T follicular helper cell (primary cell): ENCODE measurements at places on chromosomes 5 and 9.

GRCh38 chr9:14097666-14098415 is 216.1 kb downstream of the NFIB start:
- DNase-seq: no peak

DNA sequence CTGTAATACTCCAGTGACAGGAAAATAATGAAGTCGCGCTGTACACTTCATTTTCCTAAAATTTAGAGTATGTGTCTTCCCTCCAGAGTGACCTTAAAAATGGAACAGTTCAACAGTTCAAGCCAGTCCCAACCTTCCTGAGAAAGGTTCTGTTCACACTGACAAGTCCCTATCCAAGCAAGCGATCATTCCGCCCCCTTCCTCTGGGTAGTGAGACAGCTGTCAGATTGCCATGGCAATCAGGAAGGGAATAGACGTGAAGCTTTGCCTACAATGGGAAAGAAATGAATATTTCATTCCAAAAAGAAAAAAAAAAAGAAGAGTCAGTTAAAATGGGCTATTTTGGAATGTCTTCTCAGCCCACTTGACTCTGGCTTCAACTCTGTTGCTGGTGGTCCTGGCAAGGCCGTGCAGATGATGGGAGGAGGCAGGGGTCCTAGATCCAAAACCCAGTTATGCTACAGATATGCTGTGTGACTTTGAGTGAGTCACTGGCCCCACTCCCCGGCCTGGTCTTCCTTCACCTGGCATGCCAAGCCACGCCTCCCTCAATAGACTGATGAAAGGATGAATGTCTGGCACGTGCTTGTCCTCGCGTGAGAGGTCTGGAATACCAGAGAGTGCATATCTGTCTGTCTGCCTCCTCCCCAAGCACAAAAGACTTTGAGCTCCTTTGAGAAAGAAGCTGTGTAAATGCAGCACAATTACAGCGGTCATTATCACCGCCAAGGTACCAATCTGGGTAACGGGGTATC is 165.8 kb upstream of the WWC1 start:
- no peak for DNase-seq

DNA sequence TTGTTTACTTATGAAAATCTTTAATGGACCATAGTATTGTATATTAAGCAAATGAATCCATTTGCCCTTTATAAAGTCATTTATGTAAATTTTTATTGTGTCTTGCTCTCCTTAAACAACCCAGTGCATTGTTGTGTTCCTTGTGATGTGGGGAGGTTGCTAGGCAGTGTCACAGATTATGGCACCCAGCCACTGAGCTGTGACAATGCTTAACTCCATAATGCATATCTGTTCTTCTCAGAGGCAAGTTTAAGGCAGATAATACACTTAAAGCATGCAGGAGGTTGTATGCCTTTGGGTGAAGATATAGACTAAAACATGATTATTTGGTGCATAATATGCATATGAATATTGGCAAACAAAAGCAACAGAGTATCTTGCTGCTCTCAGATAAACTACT is 269.6 kb upstream of the RIOK2 start:
- DNase-seq: no peak

DNA sequence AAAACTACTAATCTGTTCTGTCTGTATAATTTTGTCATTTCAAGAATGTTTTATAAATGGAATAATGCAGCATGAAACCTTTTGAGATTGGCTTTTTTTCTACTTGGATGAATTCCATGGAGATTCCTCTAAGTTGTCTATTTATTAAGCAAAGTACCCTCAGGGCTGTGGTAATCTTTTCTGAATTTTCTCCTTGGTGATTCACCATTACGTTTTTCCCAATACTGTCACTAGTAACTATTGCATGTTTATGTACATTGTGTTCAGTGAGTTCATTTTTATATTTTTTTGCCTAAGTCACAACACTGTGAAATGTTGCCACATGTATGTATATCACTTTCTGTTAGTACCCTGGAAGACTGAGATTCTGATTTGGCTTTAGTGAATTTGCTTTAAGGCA is 177.0 kb upstream of the GRIN3A start:
- DNase-seq: no peak

DNA sequence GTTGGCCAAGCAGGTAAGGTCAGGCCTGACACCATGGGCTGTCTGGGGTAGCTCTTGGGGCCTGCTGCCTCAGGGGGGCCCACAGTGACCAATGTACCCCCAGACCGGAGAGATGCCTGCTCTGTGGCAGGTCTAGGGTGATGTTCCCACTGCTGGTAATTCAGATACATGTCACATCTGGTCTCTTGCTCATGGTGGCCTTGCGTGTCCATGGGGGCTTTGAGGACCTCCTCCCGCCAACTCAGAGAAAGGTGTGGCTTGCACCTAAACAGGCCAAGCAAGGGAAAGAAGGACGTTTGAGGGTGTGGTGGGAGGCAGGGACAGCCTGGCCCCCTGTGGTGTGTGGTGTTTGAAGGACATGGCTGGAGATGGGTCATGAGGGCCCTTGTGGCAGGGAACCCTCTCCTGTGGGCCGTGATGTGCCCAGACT is 75.2 kb downstream of the PHF2 start:
- DNase-seq: no peak

DNA sequence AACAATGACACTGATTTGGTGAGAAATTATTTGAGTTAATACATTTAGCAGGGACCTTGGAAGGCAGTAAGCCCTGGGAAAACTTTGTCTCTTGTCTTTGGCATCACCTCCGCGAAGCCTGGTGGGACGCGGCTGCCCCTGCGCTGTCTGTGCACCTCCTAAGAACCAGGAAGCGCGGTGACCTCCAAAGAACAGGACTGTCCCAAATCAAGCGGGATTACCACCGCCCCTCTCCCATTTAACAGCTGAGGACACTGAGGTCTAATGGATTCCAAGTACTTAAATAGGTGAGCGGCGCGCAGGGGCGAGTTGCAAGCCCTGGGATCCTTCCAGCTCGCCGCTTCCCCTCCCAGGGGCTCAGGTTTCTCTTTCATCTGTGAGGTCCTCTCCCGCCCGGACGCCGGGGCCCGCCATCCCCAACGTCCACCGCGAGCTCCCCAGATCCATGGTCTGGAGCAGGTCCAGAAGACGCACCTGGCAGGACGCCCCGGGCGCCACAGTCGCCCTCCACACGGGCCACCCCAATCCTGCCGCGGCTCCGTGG is 432 bp downstream of the STARD4 start:
- peak; percentile 6 for DNase-seq

DNA sequence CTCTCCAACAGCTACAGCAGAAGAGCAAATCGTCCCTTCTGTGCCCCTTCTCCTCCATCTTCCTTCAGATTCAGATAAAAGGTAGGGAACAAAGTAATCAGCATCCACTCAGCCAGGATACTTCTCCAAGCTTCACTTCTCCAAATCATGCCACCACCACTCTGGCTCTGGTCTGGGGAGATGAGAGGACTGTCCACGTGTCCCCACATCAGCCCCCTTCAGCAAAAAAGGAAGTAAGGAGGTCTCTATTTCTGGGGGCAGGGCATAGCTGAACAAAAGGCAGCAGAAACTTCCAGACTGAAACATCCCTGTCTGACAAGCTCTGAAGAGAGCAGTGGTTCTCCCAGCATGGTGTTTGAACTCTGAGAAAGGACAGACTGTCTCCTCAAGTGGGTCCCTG is 116.9 kb downstream of the C5orf15 start:
- no peak for DNase-seq

DNA sequence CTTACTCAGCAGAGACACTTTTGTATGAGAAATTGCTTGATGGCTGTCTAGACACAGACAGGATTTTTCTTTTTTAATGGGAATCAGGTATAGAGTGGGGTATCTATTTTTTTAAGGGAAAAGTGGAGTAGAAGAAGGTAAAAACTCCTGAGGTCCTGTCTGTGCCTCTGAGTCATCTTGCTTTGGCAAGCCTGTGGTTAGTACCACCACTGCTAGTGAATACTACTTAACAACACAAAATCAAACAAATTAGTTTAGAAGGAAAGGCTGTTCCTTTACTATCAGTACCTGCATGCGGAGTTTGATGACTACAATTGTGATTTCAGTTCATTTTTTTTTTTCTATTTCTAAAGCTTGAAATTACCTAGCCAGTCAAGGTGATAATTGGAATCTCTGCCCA is 150.9 kb upstream of the PPP1R2B start:
- no peak for DNase-seq

GRCh38 chr5:174844971-174845370 is 120.6 kb downstream of the MSX2 start:
- no peak for DNase-seq

GRCh38 chr9:89410022-89410421 is 87.9 kb downstream of the SEMA4D start:
- DNase-seq: no peak

- DNase-seq: no peak
Measured at GRCh38 chr9:89340332-89340731, 22.0 kb downstream of the SECISBP2 start.

GRCh38 chr5:3489239-3489843 is 106.3 kb upstream of the IRX1 start:
- no peak for DNase-seq

- DNase-seq: no peak
Measured at GRCh38 chr9:106700676-106701075, 162.3 kb upstream of the ZNF462 start.

DNA sequence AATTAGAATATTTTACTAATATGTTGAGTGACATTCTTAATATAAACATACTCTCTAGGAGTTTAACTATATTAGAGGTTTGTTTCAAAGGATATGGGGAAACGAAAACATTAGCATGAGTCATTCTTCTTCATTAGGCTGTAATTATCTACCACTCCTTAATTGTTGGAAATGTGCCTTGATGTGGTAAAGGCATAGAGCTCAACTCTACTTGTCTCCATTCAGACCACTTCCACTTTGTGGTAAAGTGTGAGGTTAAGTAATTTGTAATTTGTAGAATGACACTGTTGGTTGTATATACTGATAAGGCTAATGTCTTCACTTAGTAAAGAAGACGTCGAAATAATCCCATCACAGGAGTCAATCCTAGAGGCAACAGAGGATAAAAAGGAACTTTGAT is 58.1 kb downstream of the HAPLN1 start:
- no peak for DNase-seq

DNA sequence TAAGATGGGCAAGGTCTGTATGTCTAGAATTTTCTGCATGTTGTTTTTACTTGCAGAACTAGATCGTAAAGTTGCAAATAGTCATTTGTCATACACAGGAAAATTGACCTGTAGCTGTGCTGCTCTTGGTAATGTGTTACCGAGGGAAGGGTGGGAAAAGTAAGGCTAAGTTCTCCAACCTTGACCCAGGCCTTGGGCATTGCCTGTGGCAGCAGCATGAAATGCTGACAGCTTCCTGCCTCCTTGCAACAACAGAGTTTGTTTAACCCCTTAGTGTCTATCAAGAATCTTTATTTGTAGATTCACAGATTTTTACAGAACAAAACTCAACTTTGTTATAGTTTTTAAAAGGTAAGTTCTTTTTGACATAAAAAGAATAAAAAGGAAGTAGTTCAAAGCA is 48.3 kb downstream of the ERCC6L2 start:
- DNase-seq: no peak

GRCh38 chr9:109114670-109115069 is 5.1 kb downstream of the TMEM245 start:
- DNase-seq: no peak

DNA sequence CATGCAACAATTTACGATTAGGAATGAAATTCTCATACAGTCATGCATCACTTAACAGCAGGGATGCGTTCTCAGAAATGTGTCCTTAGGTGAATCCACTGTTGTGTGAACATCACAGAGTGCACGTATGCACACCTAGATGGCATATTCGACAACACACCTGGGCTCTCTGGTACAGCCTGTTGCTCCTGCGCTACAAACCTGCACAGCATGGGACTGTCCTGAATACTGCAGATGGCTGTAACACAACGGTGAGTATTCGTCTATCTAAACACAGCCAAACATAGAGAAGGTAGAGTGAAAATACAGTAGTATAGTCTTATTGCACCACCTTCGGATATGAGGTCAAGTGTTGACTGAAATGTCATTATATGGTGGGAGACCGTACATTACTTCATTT is 44.0 kb upstream of the LCP2 start:
- DNase-seq: no peak

DNA sequence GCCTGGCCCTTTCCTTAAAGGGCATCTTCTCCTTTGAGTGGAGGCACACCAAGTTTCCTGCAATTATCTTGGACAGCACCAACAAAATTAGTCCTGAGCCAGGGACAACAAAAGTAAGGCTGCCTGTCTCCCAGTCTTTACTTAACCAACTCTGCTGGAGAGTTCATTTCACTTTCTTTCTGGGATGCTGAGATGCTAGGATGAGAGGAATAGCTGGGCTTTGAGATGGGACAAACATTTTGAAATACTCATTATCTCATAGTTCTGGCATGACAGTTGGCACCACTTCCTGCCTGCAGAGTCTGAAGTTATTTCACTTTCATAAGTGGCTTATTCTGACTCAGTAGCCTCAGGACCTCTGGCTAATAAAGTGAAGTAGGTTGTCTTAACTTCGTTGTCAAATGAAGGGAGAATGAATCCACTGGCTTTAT is 157.0 kb downstream of the C9orf152 start:
- DNase-seq: no peak

DNA sequence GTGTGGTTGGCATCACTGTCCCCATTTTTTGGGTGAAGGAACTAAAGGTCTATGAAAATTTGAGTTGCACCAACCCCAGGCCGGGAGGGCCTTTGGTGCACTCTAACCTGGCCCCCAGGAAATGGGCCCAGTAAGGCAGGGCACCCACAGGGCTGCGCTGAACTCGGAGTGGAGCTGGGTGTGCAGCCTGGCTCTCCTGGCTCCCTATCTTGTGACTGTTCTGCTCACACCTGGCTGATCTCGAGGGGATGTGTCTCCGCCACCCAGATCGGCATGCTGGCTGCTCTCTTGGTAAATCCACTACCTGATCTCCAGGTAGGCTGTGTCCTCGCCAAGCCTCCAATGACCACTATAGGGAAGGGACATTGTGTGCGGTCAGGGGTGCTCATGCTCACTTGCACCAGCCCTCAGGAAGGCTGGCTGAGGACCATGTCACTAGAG is 259.8 kb downstream of the NSG2 start:
- no peak for DNase-seq

DNA sequence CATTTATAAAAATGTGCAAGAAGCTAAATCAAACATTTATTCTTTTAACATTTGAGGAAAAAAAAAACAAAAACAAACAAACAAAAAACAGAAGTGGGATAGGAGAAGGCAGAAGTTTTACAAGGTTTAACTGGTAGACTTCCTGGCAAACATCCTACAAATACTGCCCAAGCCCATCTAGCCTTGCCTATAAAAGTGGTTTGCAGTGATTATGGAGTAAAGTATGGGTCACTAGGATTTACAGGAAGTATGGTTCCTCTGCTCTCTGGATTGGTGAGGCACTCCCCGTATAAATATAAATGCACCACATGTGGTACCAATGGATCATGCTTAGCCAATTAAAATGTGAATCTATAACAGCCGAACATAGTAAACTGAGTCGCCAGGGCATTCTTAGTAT is 291.9 kb downstream of the EDIL3 start:
- no peak for DNase-seq

DNA sequence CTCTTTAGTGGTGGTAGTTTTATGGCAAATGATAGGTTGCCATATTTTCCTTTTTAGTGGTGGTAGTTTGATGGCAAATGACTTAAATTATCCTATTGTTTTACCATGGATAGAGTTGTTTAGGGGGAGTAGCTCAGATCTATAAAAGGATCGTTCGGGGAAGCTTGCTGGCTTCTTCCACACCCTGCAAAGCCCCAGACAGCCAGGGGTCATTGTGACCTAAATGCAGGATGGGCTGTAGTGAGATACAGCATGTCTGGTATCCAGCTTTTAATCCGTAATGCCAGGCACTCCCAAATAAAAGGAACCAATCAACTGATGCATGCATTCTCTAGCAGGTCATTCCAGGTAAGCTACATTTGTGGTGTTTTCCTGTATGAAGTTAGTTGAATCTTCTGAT is 67.1 kb downstream of the PRR16 start:
- no peak for DNase-seq

- no peak for DNase-seq
Measured at GRCh38 chr5:180521101-180521500, 26.9 kb downstream of the CNOT6 start.
